ENCODE measurements at places on chromosomes 11 and 22.

- peak; percentile 48 for DNase-seq
Measured at GRCh38 chr11:8832571-8833260, 78.3 kb upstream of the AKIP1 start.

- no peak for DNase-seq
Measured at GRCh38 chr11:8227156-8228152, 36.2 kb downstream of the LMO1 start.

GRCh38 chr11:120211522-120212258, 858 bp downstream of the OAF start:
- DNase-seq: no peak

- DNase-seq: no peak
Measured at GRCh38 chr11:7436657-7437056, 48.6 kb upstream of the OLFML1 start.

DNA sequence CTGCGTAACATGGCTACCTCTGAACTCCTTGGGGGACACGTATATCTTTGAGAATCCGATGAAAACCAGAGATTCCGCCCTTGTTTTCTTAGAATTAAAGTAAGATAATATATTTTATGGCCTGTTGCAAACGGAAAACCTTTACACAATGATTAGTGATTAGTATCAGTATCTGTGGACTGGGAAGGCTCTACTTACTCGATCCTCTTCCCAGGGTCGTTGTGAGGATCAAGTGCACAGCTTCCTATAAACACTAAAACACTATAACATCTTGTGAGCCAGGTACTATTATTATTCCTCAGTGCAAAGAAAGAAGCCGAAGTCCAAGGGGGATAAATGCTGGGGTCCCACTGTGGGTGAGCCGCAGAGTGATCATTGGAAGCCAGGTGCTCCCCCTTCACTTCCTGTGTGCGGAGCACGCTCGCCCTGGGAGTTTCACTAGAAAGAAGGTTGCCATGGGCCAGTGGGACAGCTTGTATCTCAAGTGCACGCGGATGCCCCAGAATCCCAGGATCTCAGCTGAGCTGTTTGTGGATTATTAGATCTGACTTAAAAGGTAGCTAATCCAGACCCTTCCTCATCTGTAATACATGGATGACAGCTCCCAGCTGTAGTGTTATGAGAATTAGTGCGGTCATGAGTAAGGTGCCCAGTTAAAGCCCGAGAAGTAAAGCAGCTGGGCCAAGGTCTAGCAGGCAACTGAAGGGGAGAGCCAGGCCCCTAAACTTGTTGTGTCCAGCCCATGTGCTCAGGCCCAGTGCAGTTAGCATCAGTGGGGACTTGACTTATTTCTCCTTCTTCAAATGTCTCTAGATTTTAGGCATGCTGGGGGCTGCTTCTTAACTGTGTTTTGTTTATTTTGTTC, 839 bp downstream of the CBY1 start:
- no peak for DNase-seq

GRCh38 chr11:118670063-118670462, 9.4 kb downstream of the TREH start:
- DNase-seq: no peak

GRCh38 chr22:38077096-38077495, 6.9 kb downstream of the SLC16A8 start:
- no peak for DNase-seq

DNA sequence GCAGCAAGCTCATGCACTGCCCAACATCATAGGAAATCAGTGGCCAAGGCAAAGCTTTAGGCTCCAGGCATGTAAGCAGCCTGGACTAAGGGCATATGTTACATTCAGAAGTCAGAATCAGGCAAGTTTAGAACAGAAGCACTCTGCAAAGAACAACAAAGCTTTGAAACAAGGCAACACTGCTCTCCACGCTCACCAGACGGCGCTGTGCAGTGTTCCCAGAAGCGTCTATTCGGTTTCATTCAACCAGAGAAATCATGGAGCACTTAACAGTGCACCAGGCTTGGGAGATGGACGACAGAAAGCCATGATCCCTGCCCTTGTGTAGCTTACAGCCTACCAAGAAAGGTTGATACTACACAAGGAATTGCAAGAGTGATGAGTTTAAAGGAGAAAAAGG, 555.8 kb downstream of the BUD13 start:
- DNase-seq: no peak

DNA sequence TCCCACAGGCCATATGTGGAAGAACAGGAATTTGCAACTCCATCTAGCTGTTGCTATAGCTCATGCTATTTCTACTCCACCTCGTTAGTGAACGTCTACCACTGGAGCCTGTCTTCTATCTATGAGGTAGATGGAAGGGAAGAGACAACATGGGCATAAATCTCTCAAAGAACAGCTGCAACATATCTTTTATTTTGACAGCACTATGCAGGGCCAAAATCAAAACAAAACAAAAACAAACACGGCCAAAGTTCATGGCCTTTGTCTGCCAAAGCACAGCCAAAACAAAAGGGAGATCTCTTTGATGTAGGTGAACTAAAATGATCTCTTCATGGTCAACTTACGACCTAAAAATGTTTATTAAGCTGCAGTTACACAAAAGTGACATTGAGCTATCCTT, 215.2 kb upstream of the MPPED2 start:
- DNase-seq: no peak

DNA sequence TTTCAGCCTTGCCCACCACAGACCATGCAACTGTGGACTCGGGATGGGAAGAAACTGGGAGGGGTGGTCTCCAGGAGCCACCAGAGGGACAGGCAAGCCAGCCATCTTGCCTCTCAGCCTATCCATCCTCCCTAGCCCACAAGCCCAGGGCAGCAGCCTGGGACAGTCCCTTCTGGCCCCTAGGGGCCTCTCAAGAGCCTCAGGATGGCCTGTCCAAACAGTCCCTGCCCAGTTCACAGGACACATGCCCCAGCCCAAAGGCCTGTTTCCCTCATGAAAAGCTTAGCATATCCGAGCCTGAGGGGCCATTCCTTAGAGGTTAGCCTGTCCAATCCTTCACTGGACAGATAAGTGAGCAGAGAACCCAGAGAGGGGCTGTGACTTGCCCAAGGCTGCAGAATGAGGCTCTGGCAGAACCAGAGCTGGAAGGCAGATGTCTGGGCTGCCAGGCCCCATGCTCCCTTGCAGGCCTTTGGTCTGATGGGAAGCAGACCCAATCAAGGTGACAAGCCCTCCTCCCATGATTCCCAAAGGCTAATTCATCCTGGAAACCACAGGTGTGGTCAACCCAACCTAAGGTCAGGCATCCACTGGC, 28.2 kb downstream of the LRRC10B start:
- DNase-seq: no peak

- no peak for DNase-seq
Measured at GRCh38 chr11:36295926-36296325, at the start of gene PRR5L. TSS of gene PRR5L (plus strand) at chr11:36296288. CDS start at chr11:36401122, 104,834 bp downstream.

GRCh38 chr11:108009497-108010370, 1.0 kb downstream of the CUL5 start:
- no peak for DNase-seq

DNA sequence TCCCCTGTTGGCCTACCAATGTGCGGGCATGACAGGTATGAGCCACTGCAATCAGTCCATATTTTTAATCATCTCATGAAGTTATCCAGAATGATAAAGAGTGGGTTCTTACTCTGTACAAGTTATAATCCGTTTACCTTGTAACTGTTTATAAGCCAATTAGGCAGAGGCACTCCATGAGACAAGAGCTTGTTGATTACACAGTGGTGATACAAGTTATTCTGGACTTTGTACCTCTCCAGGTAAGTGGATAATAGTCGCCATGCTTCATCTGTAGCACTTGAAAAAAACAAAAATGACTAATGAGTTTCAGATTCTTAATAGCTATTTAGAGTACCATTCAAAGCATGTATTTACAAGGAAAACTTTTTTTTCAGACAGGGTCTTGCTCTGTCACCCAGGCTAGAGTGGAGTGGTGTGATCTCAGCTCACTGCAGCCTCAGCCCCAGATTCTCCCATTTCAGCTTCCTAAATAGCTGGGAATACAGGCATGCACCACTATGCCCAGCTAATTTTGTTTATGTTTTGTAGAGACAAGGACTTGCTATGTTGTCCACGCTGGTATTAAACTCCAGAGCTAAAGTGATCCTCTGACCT, 17.7 kb upstream of the FNBP4 start:
- DNase-seq: no peak

DNA sequence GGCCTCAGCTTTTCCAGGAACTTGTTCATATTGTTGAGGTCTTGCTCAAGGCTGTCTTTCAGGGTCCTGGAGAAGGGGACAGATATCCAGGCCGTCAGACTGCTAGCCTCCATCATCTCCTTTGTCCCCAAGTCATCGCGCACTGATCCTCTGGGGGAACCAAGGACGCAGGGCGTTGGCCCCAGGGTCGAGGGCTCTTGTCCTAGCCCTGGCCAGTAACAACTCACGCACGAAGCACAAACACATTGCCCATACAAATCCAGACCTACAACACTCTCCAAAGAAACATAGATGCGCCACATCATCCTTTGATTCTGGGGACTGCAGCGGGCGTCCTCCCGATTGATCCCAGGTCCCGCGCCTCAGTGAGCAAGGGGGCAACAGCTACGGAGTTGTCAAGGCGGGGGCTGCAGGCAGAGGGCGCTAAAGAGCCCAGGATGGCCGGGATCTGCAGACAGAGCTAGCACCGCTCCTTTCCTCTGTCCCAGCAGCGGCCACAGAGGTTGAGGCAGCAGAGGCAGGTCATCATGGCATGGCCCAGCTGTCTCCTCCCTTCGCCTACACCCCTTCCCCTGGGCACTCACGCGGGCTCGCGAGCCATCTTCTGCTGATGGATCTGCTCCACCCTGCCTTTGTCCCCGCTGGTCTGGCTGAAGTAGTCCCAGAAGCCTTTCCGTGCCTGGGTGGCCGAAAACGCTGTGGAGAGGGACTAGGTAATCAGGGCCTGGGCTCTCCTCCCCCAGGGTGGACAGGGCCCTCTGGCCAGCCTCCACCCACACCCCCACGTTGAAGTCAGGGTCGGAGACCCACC, 472 bp downstream of the APOA5 start:
- peak; percentile 3 for DNase-seq

DNA sequence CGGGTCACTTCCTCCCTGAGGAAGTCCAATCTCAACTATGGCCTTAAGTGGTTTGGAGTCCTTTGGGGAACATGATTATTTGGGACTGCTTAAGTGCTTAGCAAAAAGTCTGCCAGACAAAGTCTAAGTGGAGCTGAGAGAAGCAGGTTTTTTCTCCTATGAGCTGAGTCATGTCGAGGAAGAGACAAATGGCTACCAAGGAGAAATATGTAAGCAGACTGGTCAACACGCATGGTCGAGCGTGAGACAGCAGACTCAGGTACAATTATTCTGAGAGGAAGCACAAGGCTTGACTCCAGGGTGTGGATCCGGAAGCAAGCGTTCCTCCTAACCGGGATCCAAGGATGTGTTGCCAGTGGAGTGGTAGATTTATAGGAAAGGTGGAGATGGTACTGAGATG, 30.6 kb downstream of the UBASH3B start:
- DNase-seq: no peak

- no peak for DNase-seq
Measured at GRCh38 chr11:37748641-37749040, 1150.6 kb upstream of the RAG2 start.

GRCh38 chr11:71383461-71383860, 64.7 kb downstream of the DHCR7 start:
- DNase-seq: no peak

- DNase-seq: no peak
Measured at GRCh38 chr11:97259434-97259833, 869.6 kb downstream of the JRKL start.

DNA sequence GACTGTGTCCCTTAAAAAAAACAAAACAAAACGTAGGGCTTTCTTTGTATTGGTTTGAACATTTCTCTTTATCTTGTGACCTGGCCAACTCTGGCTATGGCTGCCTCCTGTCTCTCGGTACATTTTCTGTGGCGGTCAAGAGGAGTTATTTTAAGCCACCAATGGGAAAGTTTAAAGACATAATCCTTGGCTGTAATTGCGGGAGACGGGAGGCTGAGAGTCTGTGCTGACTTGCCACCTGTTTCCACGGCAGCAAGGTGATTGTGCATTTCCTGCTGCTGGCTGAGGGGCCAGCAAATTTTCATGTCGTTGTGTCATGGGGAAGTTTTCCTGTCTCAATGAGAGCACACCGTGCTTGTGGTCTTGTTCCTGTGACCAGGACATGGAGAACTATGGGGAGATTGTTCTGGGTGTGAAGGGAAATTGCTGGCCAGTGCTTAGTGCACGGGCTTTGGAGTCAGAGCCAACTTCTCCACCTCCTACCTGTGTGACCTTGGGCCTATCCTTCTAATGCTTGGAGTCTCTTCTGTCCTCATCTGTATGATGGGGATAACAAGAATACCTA, 11.0 kb downstream of the PTPRJ start:
- peak; percentile 72 for DNase-seq

- DNase-seq: no peak
Measured at GRCh38 chr22:42188808-42189447, 58.3 kb upstream of the CYP2D6 start.

DNA sequence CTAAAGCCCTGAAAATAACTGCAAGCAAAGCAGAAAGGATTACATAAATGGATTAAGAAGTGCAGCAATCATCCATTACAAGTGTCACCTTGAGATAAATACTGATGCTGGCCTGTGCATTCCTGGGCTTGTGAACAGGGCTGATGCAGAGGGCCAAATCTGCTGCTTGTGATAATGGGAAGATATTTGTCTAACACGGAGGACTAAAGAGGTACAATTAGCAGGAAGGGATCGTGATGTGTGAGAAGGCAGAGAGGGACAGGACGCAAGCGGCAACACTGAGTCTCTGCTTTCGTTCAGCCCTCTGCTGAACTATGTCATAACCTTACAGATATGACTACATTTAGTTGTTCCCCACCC, 107.7 kb upstream of the DDI1 start:
- DNase-seq: no peak

DNA sequence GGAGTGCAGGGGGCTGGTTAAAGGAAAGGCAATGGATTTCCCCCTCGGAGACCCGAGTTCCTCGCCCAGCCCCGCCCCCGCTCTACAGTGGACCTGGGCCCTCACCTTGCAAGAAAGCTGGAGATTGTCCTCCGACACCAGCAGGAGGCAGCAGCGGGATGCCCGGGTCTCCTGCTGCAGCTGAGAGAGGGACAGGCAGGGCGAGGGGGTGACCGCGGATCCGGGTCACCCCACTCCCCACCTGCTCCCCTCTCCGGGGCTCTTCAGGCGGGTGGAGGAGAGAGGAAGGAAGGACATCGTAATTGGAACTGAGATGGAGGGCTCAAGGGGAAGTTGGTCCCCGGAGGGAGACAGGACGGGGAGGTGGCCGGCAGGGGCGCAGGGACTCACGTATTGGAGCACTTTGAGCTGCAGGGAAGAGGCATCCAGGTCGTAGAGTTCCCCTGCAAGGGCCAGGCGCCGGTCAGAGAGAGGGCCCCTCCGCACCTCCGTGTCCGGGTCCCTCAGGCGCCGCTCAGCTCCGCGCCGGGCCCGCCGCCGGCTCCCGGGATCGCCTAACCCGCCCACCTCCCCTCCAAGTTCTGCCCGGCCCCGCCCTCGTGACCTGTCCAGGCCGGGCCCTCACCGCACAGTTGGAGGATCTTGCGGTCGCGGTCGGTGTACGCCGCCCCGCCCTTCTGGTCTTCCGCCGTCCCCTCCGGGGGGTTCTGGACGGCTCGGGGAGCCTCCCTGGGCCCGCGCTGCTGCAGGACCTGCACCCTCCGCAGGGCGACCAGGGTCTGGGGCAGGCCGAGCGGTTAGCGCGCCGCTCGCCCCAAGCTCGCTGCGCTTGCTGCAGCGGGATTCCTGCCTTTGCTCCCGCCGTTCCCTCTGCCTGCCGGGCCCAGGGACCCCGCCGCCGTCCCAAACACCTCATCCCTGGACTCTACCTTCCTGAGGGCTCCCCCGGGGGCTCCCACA, 84.1 kb downstream of the PDE2A start:
- no peak for DNase-seq
